ENCODE measurements at places on chromosomes 6 and 20.

DNA sequence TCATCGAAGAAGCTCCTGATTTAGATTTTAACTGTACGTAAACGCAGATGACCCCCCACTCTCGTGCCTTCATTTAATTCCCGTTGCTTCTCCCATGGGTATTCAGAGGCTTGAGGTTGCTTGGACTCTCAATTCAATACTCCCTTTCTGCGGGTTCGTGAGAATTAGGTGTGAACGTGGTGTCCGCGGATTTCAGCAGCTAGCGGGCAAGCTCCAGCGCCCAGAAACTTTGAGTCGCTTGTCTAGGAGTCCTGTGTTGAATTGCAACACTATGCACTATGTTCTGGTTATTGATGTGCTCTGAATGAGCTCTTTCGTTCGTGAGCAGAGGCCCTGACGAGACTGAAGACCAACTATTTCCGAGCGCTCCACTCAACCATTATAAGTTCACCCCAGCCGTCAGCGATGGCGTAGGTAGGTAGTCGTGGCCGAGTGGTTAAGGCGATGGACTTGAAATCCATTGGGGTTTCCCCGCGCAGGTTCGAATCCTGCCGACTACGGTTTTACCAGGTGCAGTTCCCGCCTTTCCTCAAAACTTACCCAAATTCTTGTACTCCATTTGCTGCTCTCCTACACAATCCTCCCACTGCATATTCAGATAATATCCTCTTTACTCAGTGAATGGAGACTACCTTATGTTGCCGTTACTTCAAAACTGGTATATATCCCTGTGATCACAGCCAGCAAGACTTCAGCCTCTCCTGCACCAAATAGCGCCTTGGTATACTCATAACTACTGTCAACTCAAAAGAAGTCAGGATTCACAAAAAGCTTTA is 72.6 kb upstream of the ZNF184 start:
- no peak for DNase-seq

DNA sequence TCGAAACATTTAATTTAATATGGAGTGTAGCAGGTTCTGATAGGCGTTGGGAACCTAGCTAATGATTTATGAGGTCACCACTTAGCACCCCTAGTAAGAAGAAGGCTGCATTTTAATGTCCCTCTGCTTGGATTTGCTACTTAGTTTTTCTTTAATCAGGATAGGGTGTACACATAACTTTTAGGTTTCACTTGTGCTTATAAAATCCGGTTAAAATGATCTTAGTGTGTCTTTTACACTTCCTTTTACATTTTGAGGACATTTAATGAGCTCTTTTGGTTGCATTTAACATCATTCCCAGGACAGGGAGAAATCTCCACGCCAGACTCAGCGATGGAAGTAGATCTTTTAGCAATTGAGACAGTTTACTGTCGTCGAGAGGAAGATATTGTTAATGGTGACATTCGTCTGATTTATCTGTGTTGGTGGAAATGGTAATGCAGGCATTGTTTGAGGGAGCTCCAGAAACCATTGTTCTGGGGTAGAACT is 5.6 kb downstream of the TFAP2A start:
- no peak for DNase-seq

DNA sequence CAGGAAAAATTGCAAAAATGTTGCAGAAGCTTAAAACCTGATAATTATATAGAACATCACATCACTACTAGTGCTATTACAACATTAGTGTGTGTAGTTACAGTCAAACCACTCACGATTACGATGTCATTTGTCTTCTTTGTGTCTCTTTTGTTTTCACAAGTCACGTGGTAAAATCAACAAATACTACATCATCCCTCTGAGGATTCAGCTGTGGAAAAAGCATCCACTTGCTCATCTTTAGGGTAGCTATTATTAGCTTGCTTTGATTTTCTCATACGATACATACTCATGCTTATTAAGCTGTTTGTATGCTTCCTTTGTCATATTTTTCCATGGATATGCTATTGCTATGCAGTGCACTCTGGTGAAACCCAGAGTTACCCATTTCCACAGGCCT is 22.2 kb upstream of the ATXN1 start:
- no peak for DNase-seq

DNA sequence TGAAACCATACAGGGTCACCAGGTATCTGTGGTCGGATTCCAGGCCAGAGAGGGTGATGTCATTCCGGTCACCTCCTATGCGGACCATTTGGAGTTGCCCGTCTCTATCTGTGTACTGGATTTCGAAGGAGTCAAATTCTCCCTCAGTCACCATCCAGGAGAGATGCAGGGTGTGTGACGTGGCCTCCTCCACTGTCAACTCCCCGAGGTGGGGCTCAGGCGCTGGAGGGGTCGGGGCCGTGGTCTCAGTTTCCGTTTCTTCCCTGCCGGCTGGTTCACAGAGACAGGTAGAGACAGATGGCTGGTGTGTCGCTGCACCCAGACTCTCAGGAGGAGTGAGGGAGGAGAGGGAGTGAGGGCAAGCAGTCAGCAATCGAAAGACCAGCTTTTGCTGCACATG is 30.7 kb downstream of the CYP21A2 start:
- DNase-seq, result peak; percentile 37

GRCh38 chr6:39181333-39181732 is 47.9 kb downstream of the KCNK5 start:
- DNase-seq, result no peak

DNA sequence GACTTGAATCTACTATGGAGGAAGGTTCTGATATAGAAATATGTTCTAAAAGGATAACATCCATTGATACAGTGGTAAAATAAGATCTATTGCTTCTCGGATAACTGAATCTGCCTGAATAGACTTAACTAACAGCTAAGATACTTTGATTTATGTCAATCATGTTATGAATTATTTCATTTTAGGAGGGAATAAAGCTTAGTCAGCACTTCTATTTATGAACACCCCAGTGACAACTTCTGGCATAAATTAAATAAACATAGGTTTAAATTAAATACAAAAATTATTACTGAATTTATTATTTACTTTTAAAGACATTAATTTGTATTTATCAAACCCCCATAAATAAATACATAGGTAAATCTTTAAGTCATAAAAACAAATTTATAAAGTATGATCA is 69.3 kb downstream of the IMPG1 start:
- DNase-seq, result no peak

GRCh38 chr20:17771206-17772004 is 71.6 kb downstream of the BANF2 start:
- no peak for DNase-seq

- no peak for DNase-seq
Measured at GRCh38 chr6:41283600-41283999, 2.9 kb downstream of the TREM1 start.

GRCh38 chr6:35247642-35248231 is 11.8 kb upstream of the ZNF76 start:
- DNase-seq, result no peak

GRCh38 chr6:41058783-41059181 is 5.8 kb downstream of the APOBEC2 start:
- DNase-seq, result no peak

GRCh38 chr6:165106261-165106660 is 203.1 kb downstream of the C6orf118 start:
- DNase-seq, result no peak

GRCh38 chr6:13190376-13190775 is 138.0 kb downstream of the TBC1D7 start:
- DNase-seq, result no peak

DNA sequence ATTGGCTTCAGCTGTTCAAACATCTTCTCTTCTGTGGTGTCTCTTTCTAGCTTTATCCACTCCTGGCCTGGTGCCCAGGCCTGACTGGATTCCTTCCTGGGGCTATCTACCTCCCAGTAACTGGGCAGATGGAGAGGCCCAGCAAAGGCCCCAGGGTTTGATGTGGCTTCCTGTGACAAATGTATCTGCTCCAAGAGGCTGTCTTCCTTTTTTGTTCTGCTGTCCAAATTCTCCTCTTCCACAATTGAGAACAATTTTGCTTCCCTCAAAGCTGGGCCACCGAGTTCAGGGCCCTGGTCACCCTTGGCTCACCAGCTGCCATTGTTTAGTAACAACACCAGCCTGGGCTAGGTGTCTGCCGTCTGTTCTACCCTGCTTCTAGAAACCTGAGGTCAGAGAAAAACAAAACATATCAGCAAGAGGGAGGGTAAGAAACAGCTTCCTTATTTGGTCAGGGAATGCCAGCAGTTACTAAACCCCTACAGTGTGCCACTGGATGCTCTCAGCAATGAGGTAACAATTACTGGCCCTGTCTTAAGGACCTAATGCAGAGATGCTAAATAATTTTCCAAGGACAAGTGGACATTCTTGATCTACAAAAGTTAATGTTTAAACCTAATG is 3.9 kb downstream of the ZFP57 start:
- no peak for DNase-seq

GRCh38 chr20:8946036-8946940 is 122.6 kb upstream of the PLCB4 start:
- DNase-seq, result no peak
